Heart right ventricle (tissue), 16 donors: ENCODE measurements at places on chromosomes 1 and 21. TPM values are rescaled to one million over a fixed set of nuclear protein-coding genes. Genes with fewer than 3 reads are reported as not detected.
A peak's percentile ranks its signal among the peaks of the same experiment; 100 is the strongest.

Gene NBPF20
- 0.70 TPM for total RNA-seq

Gene AMY1A
- not detected for total RNA-seq

Gene PROK1
- not detected for total RNA-seq

DNA sequence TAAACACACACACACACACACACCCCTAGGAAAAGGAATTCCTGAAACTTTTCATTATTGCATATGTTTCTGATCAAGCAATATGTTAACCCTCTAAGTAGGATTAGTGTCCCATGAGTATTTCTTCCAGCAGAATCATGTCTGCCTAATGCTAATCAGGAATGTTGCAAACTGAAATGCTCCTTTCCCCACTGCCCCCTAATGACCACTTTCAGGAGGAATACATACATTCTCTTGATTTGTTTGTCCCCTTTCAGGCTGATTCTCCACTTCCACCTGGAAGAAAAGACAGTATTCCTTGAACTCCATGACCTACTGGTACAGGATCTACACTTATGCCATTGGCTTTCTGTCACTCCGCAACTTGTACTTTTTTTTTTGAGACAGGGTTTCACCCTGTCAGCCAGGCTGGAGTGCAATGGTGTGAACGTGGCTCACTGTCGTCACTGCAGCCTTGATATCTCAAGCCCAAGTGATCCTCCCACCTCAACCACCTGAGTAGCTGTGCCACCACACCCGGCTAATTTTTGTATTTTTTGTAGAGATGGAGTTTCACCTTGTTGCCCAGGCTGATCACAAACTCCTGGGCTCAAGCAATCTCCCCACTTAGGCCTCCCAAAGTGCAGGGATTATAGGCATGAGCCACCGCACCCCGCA lies 56.7 kb downstream of the LRIG2 start:
- no peak overlapping the region for H3K4me3 ChIP-seq
- H3K27me3 ChIP-seq: no peaks in the 10 kb centered on the region
- no peak for DNase-seq
- H3K27ac ChIP-seq: no peak overlapping the region

DNA sequence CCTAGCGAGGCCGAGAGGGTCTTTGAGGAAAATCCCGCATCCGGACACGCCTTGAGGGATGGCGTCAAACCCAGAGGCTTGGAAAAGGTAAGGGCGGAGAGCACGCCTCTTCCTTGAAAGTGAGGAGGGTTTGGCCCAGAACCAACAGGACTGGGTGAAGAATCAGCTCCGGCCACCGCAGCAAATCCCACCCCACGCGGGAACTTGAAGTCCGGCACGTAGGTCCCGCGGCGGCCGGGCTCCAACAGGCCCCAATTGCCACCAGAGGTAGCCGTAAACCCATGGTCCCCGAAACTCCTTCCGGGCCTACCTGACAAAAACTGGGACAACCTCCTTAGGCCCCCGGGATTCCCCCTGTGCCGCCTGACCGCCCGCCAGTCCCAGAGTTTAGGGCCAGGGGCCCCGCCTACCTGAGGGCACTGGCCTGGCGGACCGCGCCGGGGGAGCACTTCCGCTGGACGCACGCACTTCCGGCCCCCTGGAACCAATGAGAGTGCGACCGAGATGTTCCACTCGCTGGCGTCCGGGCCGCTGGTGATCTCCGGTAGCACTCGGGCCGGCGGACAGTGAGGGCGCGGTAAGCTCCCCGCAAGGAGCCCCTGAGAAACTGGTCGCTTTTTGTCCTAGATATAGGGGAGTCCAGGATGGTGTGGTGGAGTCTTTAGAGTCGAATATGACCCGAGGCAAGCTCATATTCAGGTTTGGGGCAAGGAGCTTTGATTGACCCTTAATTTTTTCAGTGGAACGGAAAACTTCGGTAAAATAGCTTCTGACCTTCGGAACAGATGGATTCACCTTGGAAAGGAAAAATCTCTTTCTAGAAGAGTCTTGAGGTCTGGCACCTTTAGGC lies at the start of the genes LZIC and NMNAT1:
TSS of gene LZIC (minus strand) at position 453 of the 850 bp plus-strand sequence. CDS start 6,772 bp downstream, outside the sequence.
TSS of gene NMNAT1 (plus strand) at position 537 of the 850 bp plus-strand sequence. CDS start 28,599 bp downstream, outside the sequence.
- DNase-seq: peak; percentile 93
- H3K27ac ChIP-seq: peak within 1 kb of the TSS; percentile 84
- peak within 1 kb of the TSS; percentile 76 for H3K4me3 ChIP-seq
- peaks cover 37% of the 10 kb centered on the region for H3K36me3 ChIP-seq
- peaks cover 27% of the 10 kb centered on the region for H3K4me1 ChIP-seq
